ENCODE measurements at places on chromosomes 3 and 15.

GRCh38 chr3:142180761-142181362, 31.5 kb upstream of the TFDP2 start:
- DNase-seq: peak; percentile 32

DNA sequence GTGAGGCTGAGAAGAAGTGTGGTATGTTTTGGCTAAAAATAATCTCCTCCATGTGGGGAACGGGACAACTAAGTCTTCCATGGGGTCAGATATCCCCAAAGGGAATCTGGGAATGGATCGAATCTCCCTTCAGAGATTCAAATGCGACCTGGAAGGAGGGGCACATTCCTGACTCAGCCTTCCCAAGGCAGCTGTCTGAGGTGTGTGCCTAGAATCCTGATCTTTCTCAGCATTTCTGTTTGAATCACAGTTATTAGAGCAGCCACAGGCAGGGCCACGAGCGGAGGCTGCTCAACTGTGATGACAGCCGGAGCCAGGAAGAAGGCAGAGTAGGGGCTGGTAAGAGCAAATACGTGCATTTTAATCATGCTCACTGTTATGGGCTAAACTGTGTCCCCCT, 135.1 kb downstream of the ADAMTS17 start:
- DNase-seq: no peak

DNA sequence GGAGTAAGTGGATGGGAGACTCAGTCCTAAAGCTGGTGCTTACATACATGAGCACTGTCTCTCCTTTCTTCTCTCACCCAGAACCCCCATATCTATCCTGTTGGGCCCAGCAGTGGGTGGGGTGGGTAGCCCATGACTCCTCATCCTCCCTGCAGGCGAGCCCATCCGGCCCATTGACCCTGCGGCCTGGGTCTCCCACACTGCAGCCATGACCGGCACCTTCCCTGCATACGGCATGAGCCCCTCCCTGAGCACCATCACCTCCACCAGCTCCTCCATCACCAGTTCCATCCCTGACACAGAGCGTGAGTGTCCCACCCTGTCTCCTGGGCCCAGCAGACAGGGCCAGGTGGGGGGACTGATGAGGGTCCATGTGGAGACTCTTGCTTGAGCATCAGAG, 8.0 kb upstream of the AP2M1 start:
- DNase-seq: no peak

GRCh38 chr15:79881668-79882067, 15.1 kb downstream of the MTHFS start:
- no peak for DNase-seq

- no peak for DNase-seq
Measured at GRCh38 chr3:1787094-1787493, 311.6 kb upstream of the CNTN4 start.

DNA sequence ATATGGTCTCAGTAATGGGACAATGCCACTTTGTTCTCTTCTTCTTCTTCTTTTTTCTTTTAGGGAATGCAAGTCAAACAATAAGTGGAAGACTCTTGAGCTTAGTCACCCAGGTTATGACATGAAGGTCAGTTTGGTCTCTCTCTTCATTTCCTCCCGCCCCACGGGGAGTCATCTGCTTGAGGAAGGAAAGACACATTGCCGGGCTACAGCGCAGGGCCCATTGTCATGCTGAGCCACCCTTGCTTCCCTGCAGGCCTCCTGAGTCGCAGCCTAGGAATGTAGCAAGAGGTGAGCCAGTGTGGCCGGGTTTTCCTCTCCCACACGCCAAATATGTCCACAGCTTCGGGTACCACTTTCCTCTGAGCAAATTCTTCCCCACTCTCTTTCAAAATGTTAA, 47.6 kb downstream of the RAP2B start:
- DNase-seq: peak; percentile 84

- DNase-seq: no peak
Measured at GRCh38 chr3:9080163-9080562, 116.9 kb upstream of the RAD18 start.

DNA sequence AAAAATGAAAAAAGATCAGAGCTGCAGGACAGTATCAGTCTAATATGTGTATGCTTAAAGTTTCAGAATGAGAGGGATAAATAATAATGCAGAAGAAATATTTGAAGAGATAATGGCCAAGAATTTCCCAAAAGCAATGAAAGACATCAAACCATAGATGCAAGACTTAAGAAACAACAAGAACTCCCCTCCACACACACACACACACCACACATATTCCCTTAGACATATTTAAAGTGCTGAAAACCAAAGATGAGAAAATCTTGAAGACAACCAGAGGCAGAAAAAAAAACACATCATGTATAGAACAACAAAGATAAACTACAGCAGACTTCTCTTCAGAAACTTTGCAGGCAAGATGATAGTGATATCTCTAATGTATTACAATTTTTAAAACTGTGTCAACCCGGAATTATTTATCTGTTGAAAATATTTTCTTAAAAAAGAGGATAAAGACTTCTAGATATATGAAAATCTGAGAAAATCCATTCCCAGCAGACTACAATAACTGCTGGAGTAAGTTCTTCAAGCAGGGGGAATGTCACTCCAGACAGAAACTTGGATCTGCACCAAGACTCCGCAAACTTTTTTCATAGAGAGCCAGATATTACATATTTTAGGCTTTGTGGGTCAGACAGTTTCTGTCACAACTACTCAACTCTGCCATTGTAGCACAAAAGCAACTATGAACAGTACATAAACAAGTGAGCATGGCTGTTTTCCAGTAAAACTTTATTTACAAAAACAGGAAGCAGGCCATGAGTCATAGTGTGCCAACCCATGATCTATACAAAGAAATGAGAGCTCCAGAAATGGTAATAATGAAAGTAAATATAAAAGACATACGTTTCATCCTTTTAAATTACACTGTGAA, 223.4 kb upstream of the CGNL1 start:
- DNase-seq: peak; percentile 54

GRCh38 chr3:29760226-29760685, 479.4 kb downstream of the RBMS3 start:
- DNase-seq: no peak

GRCh38 chr3:173891272-173892100, 493.9 kb downstream of the NLGN1 start:
- DNase-seq: no peak

- peak; percentile 34 for DNase-seq
Measured at GRCh38 chr3:76585794-76586392, 454.0 kb upstream of the ROBO2 start.

GRCh38 chr3:15361494-15362214, 29.3 kb upstream of the SH3BP5 start:
- DNase-seq: peak; percentile 46

DNA sequence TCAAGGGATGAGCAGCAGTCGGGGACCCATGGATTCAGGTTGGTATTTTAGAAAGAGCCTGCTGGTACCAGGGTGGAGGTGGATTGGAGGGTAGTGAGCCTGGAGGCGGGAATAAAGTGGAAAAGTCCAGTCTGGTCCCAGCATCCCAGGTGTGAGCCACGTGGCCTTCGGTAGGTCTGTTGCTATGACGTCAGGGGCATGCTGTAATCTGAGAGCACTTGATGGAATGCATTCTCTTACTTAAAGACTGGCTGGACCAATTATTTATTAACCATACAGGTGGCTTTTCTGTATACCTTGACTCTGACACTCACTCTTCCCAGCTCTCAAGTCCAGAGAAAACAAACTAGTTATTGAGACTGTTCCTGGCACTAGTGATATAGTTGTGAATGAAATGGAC, 389.9 kb upstream of the RGMA start:
- no peak for DNase-seq

- no peak for DNase-seq
Measured at GRCh38 chr3:165817160-165817709, 20.0 kb downstream of the BCHE start.

All from fibroblast of skin of back (primary cell).